ENCODE measurements at places on chromosomes 11 and 22.

GRCh38 chr22:37119872-37120271, 10.4 kb upstream of the TMPRSS6 start:
- DNase-seq = no peak

DNA sequence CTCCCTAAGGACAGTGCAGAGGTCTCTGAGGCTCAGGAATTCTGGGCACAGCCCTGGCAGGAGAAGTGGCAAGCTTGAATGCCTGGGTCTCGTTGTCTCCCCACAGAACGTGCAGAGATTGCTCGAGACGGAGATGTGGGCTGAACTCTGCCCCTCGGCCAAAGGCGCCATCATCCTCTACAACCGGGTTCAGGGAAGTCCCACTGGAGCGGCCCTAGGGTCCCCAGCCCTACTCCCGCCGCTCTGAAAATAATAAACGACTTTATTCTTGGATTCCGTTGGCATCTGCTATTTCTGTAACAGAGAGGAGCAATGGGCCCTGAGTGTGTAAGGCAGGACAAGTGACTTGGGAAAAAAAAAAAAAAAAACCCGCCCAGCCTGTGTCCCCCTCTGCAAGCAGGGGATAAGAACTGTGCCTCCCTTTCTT, 591 bp upstream of the DNAJC4 start:
- peak; percentile 22 for DNase-seq

- no peak for DNase-seq
Measured at GRCh38 chr11:9711454-9712307, 47.8 kb downstream of the SWAP70 start.

DNA sequence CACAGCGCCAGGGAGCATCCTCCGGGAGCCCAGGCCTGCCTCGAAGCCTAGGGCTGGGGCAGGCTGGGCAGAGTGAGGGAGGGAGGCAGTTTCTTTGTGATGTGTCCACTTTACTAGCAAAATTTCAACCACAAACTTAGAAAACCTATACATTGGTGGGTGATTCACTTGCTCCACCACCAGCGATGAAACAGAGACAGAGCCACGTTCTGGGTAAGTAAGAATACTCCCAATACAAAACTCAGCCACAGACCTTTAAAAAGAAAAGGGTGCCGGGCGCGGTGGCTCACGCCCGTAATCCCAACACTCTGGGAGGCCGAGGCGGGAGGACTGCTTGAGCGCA, 22.3 kb downstream of the CDKN1C start:
- no peak for DNase-seq

- no peak for DNase-seq
Measured at GRCh38 chr11:12981676-12982522, 27.2 kb upstream of the RASSF10 start.
